ENCODE measurements at places on chromosomes 13 and 19.
A peak's percentile ranks its signal among the peaks of the same experiment; 100 is the strongest.

DNA sequence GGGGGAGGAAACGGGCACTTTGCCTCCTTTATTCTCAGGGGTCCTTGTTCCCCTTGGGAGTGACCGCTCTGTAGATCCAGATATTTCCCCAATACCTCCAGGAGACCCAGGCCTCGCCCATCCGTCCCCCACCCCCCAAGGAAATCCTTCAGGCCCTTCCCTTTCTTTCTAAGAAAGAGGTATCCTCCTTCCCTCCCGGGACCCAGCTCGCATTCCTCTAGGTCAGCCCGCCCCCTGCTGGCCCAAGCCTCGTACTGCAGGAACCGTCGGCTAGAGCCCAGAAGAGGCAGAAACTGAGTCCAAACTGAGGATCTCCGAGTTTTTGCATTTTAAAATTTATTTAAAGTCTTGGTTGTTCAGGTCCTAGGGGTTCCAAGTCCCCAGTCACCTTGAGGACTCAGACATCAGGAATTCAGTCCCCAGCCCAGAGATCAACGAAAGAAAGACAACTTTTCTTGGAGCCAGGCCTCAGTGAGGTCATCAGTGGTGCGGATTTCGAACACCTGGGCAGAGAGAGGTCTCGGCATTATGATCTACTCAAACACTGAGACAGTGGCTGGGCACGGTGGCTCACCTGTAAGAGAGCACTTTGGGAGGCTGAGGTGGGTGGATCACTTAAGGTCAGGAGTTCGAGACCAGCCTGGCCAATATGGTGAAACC is 7.5 kb upstream of the LRFN1 start:
- DNase-seq = peak; percentile 41

DNA sequence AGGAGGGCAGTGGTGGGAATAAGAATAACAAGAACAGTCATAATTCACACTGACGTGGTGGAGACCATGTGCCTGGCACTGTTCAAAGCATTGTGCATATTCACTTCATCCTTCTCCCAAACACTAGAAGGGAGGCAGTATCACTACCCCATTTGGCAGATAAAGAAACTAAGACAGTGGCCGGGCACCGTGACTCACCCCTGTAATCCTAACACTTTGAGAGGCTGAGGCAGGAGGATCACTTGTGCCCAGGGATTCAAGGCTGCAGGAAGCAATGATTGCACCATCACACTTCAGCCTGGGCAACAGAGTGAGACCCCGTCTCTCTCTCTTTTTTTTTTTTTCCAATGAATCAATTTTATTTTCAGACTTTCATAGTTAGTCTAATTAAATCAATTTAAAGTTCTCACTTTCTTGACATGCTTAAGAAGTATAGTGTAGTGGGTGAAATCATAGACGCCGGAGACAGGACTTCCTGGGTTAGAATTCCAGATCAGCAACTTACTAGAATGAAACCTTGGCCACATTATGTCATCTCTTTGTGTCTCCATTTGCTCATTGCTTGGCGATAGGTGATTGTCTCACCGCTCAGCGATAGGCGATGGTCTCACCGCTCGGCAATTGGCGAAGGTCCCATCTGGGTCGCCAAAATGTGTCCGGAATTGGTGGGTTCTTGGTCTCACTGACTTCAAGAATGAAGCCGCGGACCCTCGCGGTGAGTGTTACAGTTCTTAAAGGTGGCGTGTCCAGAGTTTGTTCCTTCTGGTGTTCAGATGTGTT is 5.3 kb upstream of the ATG4D start:
- DNase-seq = no peak

- no peak for DNase-seq
Observed at GRCh38 chr13:94192431-94192975, 287.0 kb downstream of the DCT start.

- DNase-seq = no peak
Observed at GRCh38 chr13:113915012-113915763, 51.3 kb upstream of the GAS6 start.

DNA sequence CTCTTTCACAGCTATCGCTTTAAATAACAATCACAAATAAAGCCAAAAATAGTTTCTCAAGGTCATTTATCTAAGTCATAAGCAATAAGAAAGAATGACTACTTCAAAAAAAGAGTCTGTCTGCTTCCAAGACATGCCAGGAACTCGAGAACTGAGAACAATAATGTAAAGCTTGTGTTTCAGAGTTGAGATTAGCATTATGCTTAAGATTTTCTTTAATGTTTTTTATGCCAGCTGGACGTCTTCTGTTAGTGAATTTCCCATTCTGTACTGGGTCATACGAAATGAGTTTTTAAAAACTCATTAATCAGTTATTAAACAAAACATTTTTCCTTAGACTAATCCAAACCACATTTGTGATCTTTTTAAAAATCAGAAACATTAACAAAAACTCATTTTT is 3.2 kb upstream of the SPRYD7 start:
- DNase-seq = no peak

- DNase-seq = no peak
Observed at GRCh38 chr13:31849206-31849605, 109.9 kb downstream of the RXFP2 start.

DNA sequence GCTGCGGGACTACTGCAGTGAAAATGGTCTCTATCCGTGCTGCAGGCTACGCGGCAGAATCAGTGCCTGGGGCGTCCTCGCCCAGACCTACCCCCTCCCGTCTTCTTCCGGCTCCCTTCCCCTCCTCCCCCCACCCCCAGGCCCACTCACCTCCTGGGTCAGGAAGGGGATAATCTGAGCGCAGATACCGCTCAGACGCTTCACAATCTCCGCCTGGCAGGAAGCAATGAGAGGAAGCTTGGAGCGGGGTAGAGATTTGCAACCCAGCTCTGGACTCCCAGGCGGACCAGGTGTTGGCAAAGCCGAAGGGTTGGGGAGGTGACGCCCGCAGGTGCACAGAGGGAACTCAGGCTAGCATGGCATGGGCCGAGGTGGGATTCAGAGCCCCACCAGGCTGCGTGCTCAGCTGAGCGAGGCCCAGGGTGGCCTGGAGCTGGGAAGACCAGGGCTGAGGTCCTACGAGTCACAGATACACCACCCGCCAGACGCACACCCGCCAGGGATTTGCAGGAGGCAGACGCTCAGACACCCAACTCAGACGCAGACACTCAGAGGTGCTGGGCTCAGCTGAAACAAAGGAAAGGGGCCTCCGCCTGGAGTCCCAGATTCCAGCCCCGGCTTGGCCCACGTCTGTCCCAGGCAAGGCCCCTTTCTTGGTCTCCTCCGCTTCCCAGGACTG is 4.1 kb downstream of the TLE2 start:
- no peak for DNase-seq

GRCh38 chr13:111850458-111850857 is 216.5 kb upstream of the SOX1 start:
- DNase-seq = no peak

DNA sequence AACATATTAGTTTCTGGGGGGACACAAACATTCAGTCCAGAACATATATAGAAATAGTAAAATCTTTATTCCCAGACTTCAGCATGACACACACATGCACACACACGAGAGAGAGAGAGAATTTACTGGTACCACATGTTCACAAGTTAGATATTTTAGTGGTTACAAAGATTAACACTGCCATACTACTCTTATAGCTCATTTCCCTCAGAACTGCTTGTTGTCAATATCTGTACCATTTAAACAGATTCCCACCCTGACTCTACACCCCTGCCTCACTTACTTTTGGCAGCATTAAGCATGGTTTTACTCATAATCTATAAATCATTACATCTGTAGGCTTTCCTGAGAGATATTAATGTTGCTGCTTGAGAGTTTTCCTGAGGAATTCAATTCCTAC is 524.7 kb upstream of the HTR2A start:
- DNase-seq = no peak

Measured in RCC 7860 (cell line).